Upper lobe of left lung (tissue), 6 donors: ENCODE measurements at places on chromosomes 3 and 15.

DNA sequence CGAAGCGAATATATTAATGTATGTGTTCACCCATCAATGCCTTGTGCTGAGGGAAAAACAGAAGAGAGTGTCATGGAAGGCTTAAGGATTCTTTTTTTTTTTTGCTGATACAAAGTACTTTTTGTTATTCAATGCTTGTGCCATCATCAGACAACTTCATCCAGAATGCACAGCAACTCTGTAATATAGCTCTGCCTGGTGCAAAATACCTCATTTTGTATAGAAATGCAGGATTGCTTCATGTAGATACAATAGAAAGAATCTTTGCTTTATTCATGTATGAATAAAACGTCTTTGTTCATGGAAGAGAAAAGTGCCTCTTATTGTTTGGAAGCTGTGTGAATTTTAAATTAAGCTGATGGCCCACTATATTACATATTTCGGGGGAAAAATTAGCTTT, 62.9 kb downstream of the SH3GL3 start:
- H3K27me3 ChIP-seq = no peaks in the 10 kb centered on the region
- H3K36me3 ChIP-seq = no peaks in the 10 kb centered on the region
- no peak for DNase-seq
- H3K4me1 ChIP-seq = no peaks in the 10 kb centered on the region
- H3K4me3 ChIP-seq = no peak overlapping the region

GRCh38 chr3:12141350-12141749, 17.4 kb downstream of the TIMP4 start:
- no peaks in the 10 kb centered on the region for H3K36me3 ChIP-seq
- H3K27ac ChIP-seq = no peak overlapping the region
- no peaks in the 10 kb centered on the region for H3K27me3 ChIP-seq
- no peak overlapping the region for H3K4me3 ChIP-seq
- no peak for DNase-seq

- H3K36me3 ChIP-seq = no peaks in the 10 kb centered on the region
- H3K27me3 ChIP-seq = no peaks in the 10 kb centered on the region
- H3K4me1 ChIP-seq = peaks cover 5% of the 10 kb centered on the region
- no peak overlapping the region for H3K27ac ChIP-seq
- H3K4me3 ChIP-seq = no peak overlapping the region
Measured at GRCh38 chr15:59376733-59377132, 4.1 kb upstream of the MYO1E start.

GRCh38 chr3:57150113-57150581, 15.0 kb downstream of the IL17RD start:
- H3K4me1 ChIP-seq = no peaks in the 10 kb centered on the region
- no peaks in the 10 kb centered on the region for H3K36me3 ChIP-seq
- no peak overlapping the region for H3K27ac ChIP-seq
- no peak overlapping the region for H3K4me3 ChIP-seq
- no peaks in the 10 kb centered on the region for H3K27me3 ChIP-seq

DNA sequence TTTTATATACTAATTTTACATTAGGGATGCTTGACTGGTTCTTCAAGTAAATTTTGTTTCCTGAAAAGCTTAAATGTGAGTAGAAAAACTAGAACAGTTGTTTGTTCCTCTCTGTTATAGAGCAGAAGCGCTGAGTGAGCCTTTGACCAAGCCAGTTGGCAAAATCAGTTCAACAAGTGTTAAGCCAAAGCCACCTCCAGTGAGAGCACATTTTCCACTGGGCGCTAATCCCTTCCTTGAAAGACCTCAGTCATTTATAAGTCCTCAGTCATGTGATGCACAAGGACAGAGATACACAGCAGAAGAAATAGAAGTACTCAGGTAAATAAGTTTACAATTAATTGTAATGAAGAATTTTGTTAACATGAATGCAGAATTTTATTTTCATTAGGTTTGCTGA, 14.6 kb downstream of the CAPN7 start:
- no peaks in the 10 kb centered on the region for H3K4me1 ChIP-seq
- no peaks in the 10 kb centered on the region for H3K27me3 ChIP-seq
- no peak overlapping the region for H3K27ac ChIP-seq
- no peak overlapping the region for H3K4me3 ChIP-seq

DNA sequence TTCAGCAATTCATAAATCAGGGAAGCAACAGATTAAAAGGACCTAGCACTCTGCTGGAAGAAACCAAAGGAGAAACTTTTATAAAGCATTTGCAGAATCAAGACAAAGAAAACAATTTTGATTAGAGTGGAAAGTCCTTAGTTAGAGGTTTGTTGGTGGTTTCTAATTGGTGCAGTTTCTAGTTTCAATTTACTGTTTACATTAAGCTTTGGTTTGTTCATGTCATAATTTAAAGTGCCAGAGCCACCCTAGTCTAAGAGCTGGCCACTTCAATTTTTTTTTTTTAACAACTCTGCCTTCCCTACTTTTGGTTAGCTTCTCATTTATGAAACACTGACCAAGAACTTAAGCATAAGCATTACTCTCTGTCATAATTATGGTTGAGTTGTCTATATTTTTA, 1428.2 kb upstream of the GBE1 start:
- no peak for DNase-seq
- H3K27ac ChIP-seq = no peak overlapping the region
- no peak overlapping the region for H3K4me3 ChIP-seq
- no peaks in the 10 kb centered on the region for H3K4me1 ChIP-seq
- no peaks in the 10 kb centered on the region for H3K27me3 ChIP-seq
